ENCODE measurements at places on chromosomes 6 and 20. TPM values are rescaled to one million over a fixed set of nuclear protein-coding genes. Genes with fewer than 3 reads are reported as not detected.

DNA sequence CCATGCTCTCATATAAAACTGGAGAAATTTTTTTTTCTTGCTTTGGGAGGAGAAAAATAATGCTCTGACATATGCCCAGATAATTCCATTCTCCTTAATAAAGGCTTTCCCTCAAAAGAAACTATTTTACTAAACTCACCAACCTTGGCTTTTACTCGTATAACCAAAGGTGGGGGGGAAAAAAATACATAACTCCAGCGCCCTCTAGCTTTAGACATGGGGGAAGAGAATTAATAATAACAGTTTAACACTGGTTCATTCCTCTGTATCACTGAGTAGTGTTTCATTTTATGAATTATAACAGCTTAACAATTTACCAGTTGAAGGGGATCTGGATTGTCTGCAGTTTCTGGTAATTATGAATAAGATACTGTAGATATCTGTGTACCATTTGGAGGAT, 1226.1 kb downstream of the GRIK2 start:
- H3K27ac ChIP-seq = no peak overlapping the region
- H3K4me3 ChIP-seq = no peak overlapping the region
- DNase-seq = no peak

DNA sequence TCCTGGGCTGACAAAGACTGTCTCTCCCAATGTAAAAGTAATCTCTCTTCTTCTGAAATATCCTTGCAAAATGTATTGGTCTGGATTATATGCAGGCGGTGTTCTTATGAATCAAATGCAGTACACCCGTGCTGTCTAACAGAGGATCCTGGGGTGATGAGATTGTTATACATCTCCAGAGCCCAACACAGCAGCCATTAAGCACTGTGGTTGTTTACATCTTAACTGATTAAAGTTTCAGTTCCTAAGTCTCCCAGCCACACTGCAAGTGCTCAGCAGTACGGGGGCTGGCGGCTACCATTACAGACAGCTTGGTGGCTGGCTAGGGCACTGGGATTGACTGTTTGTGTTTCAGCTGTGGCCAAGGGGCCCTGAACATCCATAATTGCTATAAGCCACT, 7.0 kb downstream of the UNC93A start:
- H3K27ac ChIP-seq = no peak overlapping the region
- H3K4me1 ChIP-seq = peaks cover 6% of the 10 kb centered on the region

DNA sequence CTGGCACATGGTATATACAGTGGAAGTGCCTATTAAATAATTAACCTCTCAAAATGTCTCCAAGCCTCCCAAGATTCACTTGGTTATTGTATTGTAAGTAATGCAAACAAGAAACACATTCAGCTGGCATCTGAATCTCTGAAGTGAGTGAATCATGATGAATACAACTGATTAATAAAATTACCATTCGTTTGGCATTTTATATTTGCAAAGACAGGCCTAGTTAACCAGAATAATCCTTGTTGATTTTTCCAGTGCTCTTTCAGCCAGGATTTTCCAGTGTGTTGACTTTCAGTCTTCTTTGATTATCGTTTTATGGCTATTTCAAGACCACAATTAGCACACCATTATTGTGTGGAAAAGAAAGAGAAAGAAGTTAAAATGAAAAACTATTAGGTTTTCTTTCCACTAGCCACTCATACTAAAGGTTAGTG, 20.3 kb downstream of the SLC22A2 start:
- no peaks in the 10 kb centered on the region for H3K4me1 ChIP-seq
- H3K27ac ChIP-seq = no peak overlapping the region
- H3K4me3 ChIP-seq = no peak overlapping the region
- DNase-seq = no peak
- no peaks in the 10 kb centered on the region for H3K36me3 ChIP-seq
- H3K27me3 ChIP-seq = peaks cover 4% of the 10 kb centered on the region

The NFKBIE gene
- 46.5 TPM for total RNA-seq

Measured in B cell (primary cell).